ENCODE measurements at places on chromosomes 11 and 22.
A peak's percentile ranks its signal among the peaks of the same experiment; 100 is the strongest.

DNA sequence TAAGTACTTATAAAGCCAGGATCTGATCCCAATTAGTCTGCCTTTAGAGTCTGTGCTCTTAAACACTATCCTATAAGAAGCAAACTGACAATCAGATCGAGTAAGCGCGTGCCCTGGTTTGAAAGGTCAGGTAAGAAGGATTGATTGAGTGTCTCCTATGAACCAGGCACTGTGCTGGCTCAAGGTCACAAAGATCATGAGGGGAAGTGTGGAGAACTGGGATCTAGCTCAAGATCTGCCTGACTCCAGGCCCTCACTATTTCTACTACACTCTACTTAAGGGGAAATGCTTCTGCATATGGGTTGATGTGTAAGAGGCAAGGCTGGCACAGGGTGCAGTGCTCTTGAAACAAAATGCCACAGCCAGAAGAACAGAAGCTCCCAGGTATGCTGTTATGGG, 77.0 kb downstream of the ME3 start:
- DNase-seq = no peak

DNA sequence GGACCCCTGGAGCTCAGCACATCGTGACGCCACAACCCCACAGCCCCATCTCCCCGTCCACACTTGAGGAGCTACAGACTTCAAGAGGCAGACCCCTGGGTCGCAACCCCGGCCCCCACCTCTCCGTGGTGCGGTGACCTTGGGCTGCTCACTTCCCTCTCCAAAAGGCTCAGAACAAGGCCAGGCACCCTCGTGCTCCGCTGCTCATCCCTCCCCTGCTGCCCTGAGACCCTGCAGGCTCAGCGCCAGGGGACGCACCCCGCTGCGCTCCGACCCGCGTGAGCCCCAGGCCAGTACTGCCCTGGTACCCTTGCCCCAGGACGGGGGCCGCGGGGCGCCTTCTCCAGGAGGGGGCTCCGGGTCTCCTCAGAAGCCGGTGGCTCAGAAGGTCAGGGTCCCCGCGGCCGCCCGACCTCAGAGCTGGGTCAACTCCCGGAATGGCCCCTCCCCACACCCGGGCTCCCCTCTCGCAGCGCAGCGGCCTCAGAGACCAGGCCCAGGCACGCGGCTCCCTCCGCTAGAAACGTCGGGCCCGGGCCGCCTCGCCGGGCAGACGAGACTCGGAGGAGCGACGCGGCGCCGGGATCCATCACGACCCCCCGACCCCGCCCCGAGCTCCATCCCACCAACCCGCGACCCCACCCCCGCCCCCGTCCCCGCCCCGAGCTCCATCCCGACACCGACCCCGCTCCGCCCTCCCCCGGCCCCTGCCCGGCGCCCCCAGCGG, 563 bp downstream of the GATD1 start:
- no peak for DNase-seq

DNA sequence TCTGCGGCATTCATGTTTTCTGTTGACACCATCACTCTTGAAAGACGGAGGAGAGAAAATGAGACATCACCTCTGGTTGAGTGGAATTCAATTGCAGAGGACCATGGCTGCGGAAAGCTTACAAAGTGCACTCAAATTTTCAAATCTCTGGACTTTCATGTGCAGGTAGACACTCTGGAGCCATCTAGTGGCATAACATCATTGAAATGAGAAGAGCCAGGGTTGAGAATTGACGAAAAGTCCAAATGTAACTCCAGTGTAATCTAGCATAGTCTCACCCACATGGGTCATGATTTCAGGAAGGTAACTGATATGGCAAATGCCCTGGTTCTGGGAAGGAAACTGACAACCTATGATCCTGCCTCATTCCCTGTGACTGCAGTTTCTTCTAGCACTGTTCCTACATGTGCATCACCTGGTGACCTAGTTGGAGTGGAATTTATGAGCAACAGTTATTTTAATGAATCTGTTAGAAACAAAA, 687.8 kb downstream of the KCNA4 start:
- no peak for DNase-seq

DNA sequence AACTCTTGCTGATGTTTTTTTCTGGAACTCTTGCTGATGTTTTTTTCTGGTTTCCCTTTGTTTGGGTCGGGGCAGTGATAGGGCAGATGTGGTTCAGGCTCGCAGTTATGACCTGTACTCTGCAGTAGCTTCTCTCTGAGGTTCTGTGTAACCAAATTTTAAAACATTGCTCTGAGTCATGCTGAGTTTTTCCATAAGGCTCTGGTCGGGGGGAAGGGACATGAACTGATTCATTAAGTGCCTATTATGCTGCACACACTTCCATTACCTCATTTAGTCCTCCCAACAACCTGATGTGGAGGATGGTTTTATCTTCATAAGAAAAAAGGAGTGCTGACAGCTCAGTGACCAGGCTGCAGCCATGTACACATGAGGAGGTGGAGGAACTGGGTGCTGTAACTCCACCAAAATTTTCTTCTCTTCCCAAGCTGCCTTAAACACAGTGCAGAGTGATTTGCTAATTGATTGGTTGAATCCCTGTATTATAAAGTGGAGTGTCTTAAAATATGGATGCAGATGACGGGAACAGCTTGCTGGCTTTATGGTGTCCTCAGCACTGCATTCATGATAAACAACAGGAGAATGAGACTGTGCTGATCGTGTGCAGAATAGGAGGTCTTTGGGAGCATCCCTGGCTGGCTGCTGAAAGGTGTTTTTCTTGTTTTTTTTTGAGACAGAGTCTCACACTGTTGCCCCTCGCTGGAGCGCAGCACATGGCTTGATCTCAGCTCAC, 19.1 kb downstream of the TNRC6B start:
- peak; percentile 36 for DNase-seq

DNA sequence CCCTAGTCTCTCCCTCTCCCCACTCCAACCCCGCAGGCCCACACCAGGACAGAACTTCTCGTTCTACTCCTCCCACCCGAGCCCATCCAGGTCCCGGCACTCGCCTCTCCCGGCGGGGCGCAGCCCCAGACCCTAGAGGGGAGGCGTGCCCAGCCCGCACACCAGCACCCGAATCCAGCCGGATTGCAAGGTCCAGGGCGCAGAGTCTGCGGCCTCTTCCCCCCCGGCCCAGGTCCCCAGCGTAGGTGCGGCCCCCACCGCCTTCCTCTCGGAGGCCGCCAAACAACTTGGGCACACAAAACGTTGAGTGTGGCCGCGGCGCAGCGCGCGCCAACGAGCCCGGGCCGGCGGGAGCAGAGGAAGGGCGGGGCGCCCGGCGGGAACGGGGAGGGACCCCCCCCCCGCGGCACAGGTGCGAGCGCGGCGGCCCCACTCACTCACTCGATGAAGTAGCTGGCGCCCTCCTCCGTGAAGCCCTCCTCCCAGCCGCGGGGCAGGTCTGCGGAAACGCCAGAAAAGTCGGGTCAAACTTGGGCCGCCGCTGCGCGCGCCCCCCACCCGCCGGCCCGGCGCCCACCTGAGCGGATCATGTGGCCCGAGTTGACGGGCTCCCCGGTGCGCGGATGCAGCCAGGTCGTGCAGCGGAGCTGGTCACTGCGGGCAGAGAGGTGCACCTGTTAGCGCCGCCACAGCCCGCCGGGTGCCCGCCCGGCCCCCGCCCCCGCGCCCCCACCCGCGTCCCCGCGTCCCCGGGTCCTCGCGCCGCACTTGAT, 480 bp downstream of the PLEKHA7 start:
- peak; percentile 7 for DNase-seq

GRCh38 chr11:131666006-131666405, 295.6 kb downstream of the NTM start:
- no peak for DNase-seq

DNA sequence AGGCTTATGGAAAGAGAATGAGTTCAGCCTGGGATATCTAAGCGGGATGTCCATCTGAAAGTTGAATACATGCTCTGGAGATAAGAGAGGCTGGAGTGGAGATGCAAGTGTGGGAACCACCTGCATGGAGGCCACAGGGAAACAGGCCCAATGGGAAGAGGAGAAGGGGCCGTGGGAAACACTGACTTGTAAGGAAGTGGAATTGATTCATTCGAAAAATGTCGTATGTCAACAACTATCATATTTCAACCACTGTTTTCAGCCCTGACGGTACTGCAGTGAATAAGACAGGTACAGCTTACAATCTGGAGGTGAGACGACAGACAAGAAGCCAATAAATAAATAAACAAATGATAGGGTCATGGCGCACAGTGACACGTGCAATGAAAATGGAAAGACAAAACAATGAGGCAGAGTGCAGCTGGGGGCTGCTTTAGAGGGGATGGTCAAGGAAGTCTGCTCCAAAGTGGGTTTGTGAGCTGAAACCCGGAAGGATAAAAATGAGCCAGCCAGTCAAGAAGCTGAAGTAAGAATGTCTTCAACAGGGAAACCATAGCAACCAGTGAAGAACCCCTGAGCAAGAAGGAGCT, 35.9 kb downstream of the EFCAB6 start:
- DNase-seq = no peak

GRCh38 chr11:103594283-103594682, 442.2 kb upstream of the DDI1 start:
- DNase-seq = no peak

DNA sequence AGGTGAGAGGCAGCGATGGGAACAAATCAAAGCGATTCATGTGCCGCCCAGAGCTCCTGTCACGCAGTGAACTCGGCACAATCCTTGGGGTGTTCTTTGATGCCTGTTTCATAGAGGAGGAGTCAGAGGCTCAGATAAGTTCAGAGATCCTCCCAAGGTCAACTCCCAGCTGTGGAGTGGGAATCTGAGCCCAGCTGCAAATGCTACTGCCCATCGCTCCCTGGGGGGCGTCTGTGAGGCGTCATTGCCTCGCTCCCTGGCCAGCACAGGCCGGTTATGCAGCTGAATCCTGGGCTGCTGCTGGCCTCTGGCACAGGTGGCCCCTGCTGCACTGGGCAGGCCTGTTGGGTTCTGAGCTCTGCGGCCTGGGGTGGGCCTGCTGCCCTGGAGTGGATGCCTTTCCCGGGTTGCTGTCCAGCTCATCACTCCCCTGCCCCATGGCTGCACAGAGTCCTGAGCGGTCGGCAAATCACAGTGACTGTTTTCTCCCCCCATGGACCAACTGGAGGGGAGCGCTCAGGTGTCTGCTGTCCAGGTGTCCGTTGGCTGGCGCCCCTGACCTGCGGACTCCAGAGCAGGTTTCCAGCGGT, 36.3 kb upstream of the SHISAL1 start:
- DNase-seq = no peak

GRCh38 chr11:118887206-118887605, 3.5 kb downstream of the CXCR5 start:
- DNase-seq = no peak

GRCh38 chr11:32386770-32387377, 48.5 kb downstream of the WT1 start:
- no peak for DNase-seq

- DNase-seq = no peak
Observed at GRCh38 chr11:66437979-66438503, 607 bp downstream of the MRPL11 start.

DNA sequence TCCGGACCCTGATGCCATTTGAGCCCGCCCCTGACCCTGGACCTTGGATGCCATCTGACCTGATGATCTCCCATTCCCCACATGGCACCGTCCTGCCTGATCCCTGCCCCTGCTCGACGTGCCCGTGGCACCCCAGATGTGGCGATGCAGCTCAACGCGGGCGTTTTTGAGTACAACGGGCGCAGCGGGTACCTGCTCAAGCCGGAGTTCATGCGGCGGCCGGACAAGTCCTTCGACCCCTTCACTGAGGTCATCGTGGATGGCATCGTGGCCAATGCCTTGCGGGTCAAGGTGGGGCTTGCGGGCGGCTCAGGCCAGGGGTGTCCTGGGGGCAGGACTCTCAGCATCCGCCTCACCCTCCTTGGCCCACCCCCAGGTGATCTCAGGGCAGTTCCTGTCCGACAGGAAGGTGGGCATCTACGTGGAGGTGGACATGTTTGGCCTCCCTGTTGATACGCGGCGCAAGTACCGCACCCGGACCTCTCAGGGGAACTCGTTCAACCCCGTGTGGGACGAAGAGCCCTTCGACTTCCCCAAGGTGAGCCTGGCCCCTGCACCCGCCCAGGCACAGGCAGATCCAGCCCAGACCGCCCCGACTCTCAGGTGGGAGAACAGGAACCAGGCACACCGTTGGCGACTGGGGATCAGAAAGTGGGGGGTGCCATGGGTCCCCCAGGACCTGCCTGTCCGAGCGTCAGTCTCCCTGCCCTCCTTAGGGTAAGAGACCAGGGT, 11.1 kb downstream of the PLCB3 start:
- DNase-seq = no peak

DNA sequence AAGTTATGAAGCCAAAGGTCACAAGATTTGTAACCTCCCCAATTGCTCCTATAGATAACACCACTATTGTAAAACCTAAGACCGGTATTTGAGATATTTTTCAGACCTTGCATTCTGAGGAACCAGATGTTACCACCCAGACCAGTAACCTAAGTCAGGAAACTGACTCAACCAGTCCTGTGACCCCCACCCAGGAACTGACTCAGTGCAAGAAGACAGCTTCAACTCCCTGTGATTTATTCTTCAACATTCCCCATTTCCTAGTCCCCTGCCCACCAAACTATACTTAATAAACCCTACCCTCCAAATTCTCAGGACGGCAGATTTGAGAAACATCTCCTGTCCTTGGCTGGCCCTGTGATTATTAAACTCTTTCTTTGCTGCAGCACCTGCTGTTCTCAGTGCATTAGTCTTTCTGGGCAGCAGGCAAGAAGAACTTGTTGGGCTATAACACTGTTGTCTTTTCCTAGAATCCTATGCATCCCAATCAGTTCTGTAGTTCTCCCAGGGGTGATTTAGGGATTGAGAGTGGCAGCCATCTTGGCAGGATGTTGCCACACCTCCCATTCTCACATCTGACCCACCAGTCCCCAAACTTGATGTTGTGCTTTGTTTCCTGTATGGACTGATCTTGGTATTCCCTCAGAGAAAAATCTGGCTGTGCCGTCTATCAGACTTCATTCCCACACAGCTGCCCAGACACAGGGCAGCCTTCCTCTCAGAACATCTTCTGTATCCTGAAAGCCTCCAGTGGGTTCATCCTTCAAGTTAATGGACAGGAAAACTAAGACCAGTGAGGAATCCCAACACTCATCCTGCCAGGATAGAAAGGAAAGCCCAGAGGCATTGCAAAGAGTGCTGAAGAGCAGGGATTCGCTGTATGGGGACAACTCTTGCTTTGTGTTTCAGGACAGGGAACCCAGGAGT, 104.0 kb downstream of the PDE2A start:
- no peak for DNase-seq

- DNase-seq = peak; percentile 82
Observed at GRCh38 chr11:125568970-125569914, at the start of gene EI24. EI24 (plus strand) TSS chr11:125569477; CDS start chr11:125572528, 3,051 bp downstream.

- no peak for DNase-seq
Observed at GRCh38 chr22:24176630-24177029, 4.7 kb upstream of the SUSD2 start.
